Activated CD4-positive, alpha-beta T cell treated with anti-CD3 and anti-CD28 coated beads for 24 hours (primary cell): ENCODE measurements at places on chromosomes 3 and 15.
A peak's percentile ranks its signal among the peaks of the same experiment; 100 is the strongest.

GRCh38 chr3:8492744-8493511 is 8.7 kb upstream of the LMCD1 start:
- DNase-seq = no peak

DNA sequence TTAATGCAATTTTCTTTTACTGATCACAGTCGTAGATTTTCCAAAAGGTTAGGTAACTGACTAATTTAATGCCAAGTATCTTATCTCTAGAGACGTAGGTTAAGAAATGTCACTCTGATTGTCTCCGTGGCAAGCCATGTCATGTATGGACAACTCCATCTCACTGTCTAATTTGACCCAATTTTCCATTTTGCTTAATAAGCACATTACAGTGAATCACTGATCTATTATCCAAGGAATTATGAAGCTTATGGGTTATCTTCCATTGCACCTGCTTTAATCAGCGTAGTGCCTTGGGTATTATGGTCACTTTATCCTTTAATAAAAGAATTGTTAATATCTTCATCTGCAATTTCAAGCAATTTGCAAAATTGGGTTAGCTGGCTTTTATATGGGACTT is 557.4 kb upstream of the ROBO2 start:
- DNase-seq = no peak

- no peak for DNase-seq
These were observed 1.1 kb downstream of the C2CD4B start for GRCh38 chr15:62164014-62164395.

GRCh38 chr3:29978036-29978435 is 628.4 kb upstream of the TGFBR2 start:
- no peak for DNase-seq

DNA sequence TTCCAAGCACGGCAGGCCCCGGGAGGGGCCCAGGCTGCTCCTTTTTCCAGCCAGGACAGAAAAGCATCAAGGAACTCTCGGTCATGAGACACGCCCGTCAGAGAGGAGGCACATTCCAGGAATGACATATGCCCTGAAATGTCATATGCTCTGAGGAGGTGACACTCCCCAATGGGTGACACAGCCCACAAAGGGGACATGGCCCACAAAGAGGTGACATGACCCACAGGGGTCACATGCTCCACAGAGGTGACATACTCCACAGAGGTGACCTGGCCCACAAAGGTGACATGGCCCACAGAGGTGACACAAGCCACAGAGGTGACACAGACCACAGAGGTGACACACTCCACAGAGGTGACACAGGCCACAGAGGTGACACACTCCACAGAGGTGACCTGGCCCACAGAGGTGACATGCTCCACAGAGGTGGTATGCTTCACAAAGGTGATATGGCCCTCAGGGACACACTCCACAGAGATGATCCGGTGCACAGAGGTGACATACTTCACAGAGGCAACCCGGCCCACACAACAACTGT is 79.2 kb downstream of the ABHD5 start:
- no peak for DNase-seq

DNA sequence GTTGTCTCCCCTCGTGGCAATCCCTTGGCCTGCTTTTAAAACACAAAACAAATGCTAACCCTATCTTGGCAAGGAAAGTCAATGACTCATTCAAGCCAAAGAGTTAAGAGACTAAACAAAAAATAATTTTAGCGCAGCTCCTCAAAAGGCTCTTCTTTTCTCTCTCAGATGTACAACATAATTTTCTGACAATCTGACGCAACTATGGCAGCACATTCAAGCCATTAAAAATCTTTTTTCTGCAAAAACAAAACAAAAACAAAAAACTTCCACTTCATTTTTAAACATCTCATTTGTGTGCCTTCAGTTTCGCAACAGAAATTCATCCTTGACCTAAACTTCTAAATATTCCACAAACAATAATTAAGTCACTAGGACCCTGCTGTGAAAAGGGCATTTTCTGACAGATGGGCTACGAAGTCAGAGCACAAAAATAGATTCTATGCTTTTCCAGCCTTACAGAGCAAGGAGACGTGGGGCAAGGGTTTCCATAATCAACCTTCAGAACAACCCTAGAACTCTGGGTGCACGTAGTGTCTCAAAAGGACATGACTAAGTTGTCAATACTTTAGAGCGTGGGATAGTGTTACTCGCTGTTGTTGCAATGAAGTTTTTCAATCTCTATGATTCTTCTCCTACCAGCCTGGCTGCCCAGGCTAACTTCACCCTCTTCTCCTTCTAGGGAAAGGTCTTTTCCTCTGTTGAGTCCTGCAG is 84.3 kb downstream of the MB21D2 start:
- no peak for DNase-seq

GRCh38 chr15:48896869-48897814 is 19.2 kb downstream of the EID1 start:
- DNase-seq = no peak

DNA sequence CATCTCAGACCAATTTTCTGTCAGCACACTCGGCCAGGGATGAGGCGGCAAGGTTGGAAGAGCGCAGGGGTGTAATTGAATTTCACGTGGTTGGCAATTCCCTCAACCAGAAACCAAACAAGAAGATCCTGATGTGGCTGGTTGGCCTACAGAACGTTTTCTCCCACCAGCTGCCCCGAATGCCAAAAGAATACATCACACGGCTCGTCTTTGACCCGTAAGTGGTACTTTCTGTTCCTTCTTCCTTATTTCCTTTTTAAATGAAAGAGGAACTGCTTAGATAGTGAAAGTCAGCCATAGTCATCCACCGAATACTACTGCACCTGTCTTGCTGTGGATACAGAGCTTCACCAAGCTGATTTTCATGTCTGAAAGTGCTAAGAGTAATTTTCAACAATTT is 60.1 kb downstream of the SGO1 start:
- no peak for DNase-seq

DNA sequence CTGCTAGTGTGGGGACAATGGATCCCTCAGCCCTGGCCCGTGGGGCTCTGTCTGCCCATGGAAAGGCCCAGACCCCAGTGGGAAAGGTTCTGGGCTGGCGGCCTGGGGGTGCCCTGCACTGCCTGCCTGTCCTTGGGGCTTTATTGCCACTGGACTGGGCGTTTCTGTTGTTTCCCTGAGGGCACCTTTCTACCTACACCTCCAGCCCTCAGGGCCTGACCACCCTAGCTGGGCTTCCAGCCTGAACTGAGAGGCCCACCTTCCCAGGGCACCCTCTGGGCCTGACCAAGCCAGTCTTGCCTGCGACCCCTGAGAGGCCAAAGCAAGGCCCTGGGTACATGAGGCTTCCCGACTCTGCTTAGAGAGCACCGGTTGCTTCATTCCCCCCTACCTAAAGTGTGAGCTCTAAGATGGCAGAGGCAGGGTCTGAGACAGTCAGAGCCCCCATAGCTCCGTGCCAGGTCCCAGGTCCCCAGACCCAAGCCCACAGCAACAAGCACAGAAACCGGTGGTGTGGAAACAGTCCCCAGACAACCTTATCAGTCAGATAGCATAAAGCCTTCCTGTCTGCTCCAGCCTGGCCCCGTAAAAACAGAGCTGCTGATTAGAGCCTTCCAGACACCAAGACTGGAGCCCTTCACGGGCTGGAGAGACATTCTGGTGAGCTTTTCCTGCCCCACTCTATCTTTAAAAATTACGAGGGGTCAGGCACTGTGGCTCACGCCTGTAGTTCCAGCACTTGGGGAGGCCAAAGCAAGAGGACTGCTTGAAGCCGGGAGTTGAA is 102.8 kb downstream of the CHSY1 start:
- DNase-seq = no peak

- no peak for DNase-seq
These were observed 8.1 kb downstream of the ABTB1 start for GRCh38 chr3:127680798-127681221.

DNA sequence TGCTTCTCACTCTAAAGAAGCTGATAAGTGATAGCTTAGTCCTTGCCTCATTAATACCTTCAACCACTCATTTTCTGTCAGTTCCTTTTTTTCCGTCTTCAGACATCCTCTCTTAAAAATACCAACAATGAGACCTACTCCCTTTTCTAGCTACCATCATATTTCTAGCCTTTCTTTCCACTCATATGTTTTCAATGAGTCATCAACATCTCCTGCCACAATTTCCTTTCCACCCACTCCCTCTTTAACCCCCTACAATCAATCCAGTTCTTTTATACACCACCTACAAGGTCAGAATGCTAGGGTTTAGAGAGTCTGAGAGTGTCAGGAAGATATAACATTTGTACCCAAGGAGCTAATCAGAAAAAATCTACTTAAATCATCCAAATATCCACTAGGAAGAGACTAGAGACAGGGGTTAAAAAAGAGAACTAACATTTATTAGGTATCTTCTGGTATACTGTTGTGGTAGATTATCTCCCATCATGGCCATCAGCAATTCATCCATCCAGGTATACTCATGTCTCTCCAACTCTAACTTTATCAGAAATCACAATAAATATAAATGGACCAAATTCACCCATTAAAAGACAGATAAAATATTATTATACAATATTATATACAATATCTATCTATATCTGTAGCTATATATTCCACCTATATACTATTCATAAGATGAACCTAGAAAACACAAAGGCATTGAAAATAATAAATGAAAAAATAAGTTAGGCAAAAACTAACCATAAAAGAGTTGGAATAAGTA is 42.5 kb downstream of the MYLK start:
- no peak for DNase-seq

DNA sequence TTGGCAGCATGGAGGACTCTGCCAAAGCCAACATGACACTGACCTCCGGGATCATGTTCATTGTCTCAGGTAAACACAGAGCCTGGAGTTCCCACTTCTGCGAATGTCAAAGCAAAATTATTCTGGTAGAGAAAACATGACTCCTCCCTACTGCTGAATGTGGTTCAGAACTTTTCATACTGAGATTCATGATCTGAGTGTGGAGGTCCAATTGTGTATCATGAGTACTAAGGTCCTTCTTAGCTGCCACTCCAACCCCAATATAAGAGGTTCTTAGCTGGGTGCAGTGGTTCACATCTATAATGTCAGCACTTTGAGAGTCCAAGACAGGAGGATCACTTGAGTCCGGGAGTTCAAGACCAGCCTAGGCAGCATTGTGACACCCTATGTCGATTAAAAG is 13.8 kb downstream of the CLDN18 start:
- no peak for DNase-seq

- no peak for DNase-seq
These were observed 1068.6 kb upstream of the CADM2 start for GRCh38 chr3:83890039-83890762.

- DNase-seq = no peak
These were observed 161.8 kb upstream of the IQSEC1 start for GRCh38 chr3:13235079-13235478.

- no peak for DNase-seq
These were observed 3.8 kb downstream of the RBP2 start for GRCh38 chr3:139472380-139473010.

- peak; percentile 31 for DNase-seq
These were observed 106.3 kb downstream of the ZBTB20 start for GRCh38 chr3:115040673-115041286.

- DNase-seq = no peak
These were observed 923.1 kb downstream of the TBL1XR1 start for GRCh38 chr3:176274161-176274560.

- no peak for DNase-seq
These were observed 2.0 kb upstream of the CLDN16 start for GRCh38 chr3:190385731-190386688.

- no peak for DNase-seq
These were observed 15.3 kb upstream of the UNC13C start for GRCh38 chr15:53962646-53963561.

- no peak for DNase-seq
These were observed 184.6 kb upstream of the GPR149 start for GRCh38 chr3:154614601-154615000.

DNA sequence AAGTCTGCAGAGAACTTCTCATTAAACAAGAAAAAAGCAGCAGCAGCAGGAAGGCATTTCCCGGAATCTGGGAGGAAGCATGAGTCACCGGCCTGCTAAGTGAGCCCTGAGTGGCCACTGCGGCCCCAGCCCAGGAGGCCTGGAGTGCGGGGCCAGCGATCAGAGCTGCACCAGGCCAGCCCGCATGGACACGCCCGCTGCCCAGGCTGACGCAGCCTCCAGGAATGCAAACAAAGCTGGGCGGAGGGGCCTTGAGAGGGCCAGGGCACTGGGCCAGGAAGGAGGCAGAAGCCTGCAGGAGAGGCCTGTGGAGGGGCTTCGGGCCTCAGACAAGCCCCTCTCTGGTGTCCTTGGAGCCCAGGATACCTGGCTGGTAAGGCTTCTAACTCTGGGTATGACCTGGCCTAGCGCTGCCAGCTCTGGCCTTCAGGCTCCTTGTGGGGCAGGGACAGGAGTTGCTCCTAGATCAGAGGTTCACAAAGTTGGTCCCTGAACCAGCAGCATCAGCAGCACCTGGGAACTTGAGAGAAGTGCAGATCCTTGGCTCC is 101.2 kb downstream of the SMAD6 start:
- no peak for DNase-seq

- no peak for DNase-seq
These were observed 1.5 kb upstream of the CACNA2D3 start for GRCh38 chr3:54120657-54121413.

DNA sequence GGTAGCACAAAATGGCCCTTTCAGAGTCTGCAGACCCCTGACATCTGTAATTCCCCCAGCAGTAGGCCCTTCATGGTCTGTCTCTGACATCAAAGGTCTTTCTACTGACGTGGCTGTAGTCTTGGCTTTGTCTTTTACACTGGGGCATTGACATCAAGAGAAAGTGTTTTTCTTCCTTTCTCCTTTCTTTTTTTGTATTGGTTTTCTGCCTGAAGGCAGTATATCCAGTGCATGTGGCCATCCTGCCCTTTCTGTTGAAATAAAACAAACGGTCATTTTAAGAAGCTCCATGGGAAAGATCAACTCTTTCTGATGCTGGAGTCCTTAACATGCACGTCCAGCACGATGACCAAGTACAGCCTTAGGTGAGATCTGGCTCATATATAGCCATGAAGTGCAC is 106.8 kb upstream of the SAMMSON start:
- no peak for DNase-seq

- no peak for DNase-seq
These were observed 64.4 kb upstream of the FLNB start for GRCh38 chr3:57943525-57944495.
